8988T (cell line): ENCODE measurements at places on chromosomes 16 and 17.
A peak's percentile ranks its signal among the peaks of the same experiment; 100 is the strongest.

- DNase-seq: no peak
Measured at GRCh38 chr16:15542734-15543347, 100.1 kb downstream of the MARF1 start.

GRCh38 chr17:7408252-7408727, 645 bp downstream of the NLGN2 start:
- DNase-seq: no peak

GRCh38 chr16:54389836-54390494, 103.4 kb upstream of the IRX3 start:
- DNase-seq: no peak

- DNase-seq: no peak
Measured at GRCh38 chr16:85812031-85812807, 12.7 kb downstream of the COX4I1 start.

GRCh38 chr16:30805370-30806169, 18.6 kb upstream of the ZNF629 start:
- DNase-seq: peak; percentile 51
